Lung (tissue), 17 donors: ENCODE measurements at places on chromosomes 4 and X. TPM values are rescaled to one million over a fixed set of nuclear protein-coding genes. Genes with fewer than 3 reads are reported as not detected.

Gene USP51
- 10.2 TPM for total RNA-seq

DNA sequence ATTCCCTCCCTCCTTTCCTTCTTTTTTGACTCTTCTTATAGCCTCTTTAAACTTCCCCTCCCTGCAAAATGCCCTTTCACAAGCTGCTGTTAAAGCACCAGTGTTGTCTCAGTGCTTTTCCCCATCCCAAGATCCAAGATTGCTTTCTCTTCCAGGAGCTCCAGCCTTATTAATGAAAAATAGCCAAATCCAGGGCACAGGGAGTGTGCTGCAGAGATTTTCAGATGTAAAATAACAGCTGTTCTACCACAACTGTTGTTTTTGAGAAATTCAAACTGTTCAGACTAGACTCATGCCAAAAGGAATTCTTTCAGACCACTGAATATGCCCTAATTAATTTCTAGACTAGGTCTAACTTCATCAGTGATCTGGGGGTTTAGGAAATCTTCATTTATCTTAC is 47.0 kb upstream of the GPC3 start:
- H3K36me3 ChIP-seq: no peaks in the 10 kb centered on the region
- DNase-seq: peak; percentile 67
- H3K27ac ChIP-seq: no peak overlapping the region
- no peaks in the 10 kb centered on the region for H3K4me1 ChIP-seq

Gene CRMP1
- total RNA-seq: 24.4 TPM

- DNase-seq: no peak
- H3K27ac ChIP-seq: no peak overlapping the region
- H3K4me3 ChIP-seq: no peak overlapping the region
These were observed 7.6 kb downstream of the EIF4E start for GRCh38 chr4:98921292-98921691.

Gene TRIM75
- total RNA-seq: not detected

DNA sequence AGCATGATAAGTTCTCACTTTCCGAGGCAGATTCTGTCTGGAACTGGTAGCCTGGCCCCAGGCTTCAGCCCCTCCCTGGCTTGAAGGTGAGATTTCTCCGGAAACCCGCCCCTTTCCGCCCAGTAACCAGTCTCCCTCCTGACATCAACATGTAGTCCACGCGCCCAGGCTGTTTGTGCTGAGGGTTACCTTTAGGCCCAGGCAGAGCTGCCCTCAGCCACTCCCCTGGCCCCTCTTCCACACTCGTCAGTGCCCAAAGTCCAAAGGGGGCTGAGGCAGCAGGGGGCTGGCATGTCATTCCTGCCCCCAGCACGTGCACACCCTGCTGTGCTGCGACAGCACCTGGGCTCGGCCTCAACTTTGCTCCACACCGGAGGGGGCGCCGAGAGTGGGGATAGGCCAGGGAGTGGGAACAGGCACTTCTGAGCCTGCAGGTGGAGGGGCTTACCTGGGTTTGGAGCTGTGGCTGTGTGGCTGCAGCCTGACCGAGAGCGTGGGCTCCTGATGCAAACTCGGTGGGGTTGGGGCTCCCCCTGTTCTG is 69.5 kb upstream of the ANK2 start:
- H3K27ac ChIP-seq: no peak overlapping the region
- no peaks in the 10 kb centered on the region for H3K36me3 ChIP-seq
- no peak overlapping the region for H3K4me3 ChIP-seq
- no peaks in the 10 kb centered on the region for H3K4me1 ChIP-seq
- DNase-seq: no peak
- no peaks in the 10 kb centered on the region for H3K27me3 ChIP-seq
